ENCODE measurements at places on chromosomes 7 and 10. TPM values are rescaled to one million over a fixed set of nuclear protein-coding genes. Genes with fewer than 3 reads are reported as not detected.

Gene CHST3
- total RNA-seq = 18.7 TPM

Gene CNPY1
- total RNA-seq = not detected

Gene ARHGAP22
- total RNA-seq = not detected

Gene TMEM178B
- not detected for total RNA-seq

Gene THAP5
- 17.1 TPM for total RNA-seq

Gene ABCF2
- total RNA-seq = 43.0 TPM

Gene NCF1
- not detected for total RNA-seq

Gene STRIP2
- 8.2 TPM for total RNA-seq

Gene SUPV3L1
- total RNA-seq = 45.7 TPM

Gene FFAR4
- total RNA-seq = not detected

Gene TAC1
- not detected for total RNA-seq

Gene TAS2R4
- 0.80 TPM for total RNA-seq

Data from HepG2 (cell line).